NCI-H146 (cell line): ENCODE measurements at places on chromosomes 3 and 15.
A peak's percentile ranks its signal among the peaks of the same experiment; 100 is the strongest.

DNA sequence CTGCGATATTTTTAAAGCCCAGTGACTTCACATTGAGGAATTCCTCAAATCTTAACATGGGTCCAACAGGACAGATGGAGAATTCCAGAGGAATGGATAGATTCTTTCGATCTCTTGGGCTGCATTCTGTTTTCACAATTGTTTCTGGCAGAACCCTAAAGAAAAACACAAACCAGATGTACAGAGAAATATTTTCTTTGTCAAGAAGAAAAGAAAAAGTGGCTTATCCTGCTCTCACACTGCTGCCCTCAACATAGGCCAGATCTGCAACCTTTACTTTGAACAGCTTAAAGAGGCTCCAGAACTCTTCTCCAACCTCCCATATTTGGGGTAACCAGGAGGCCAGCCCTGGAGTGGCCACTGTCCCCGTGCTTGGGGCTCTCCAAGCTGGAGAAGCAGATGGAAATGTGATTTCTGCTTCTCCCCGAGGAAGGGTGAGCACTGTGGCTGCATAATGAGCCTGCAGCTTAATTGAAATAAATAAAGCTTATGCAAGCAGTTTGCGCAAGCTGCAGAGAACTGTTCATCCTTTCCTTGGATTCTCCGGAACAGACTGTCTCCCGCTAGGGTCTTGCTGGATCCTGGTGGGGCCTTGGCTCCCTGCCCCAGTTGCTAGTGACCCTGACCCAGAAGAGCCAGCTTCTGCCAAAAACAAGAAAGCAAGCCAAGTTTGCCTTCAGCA, 453.2 kb upstream of the PROK2 start:
- no peak for DNase-seq

DNA sequence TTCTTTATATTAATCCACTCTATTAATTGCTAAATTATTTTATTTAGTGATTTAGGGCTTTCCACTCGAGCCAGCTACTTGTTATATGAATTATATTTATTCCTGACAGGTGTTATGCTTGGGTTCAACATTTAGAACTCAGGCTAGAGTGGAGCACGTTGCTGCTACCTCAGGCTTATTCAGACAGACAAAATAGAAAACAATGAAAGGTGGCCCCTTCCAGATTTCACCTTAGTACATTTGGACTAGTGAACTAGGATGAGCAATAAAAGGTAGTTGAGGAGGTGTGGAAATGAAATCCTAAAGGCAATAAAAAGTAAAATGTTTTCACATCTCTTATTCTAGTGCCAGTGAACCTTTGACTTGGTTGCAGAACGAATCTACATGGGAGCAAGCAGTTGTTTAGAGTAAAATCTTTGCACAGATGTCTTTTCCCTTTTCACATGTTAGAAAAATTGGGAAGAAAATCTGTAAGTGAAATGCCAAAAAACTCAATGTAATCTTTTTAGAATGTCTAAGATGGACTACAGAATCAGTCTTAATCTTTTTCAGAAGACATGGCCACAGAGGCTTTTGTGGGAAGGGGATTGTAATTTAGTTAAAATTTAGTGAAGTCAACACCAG, 63.8 kb downstream of the AKAP13 start:
- DNase-seq: no peak

DNA sequence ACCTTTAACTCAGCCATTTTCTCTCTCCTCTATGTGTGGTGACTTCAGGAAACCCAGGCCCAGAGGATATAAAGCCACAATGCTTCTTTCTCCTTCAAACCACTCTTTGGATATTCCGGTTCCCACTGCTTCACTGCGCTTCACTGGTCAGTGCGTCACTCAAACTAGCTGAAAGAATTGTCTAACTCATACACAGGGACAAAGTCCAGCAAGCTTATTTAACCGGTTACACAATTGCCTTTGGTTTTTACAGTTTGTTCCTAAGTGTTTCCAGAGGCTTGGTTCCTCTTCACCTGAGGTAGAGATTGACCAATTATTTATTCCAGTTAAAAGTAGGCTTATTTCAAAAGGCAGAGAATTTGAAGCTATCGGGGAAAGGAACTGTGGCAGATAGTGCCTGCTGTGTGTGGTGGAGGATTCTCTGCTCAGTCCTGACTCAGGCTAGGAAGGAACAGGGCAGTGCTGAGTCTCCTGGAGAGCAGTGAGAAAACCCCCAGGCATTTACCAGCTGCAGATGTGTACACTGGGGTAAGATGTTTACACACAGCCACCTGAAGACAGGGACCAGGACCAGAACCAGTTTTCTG, at the start of gene HGD:
Gene HGD (minus strand): TSS at position 145 of the 587 bp plus-strand sequence. CDS start 128 bp downstream, at position 17.
- DNase-seq: no peak

- no peak for DNase-seq
These were observed 569.0 kb downstream of the NTRK3 start for GRCh38 chr15:87687523-87687870.

GRCh38 chr15:81939604-81940440, 106.0 kb downstream of the MEX3B start:
- peak; percentile 40 for DNase-seq

DNA sequence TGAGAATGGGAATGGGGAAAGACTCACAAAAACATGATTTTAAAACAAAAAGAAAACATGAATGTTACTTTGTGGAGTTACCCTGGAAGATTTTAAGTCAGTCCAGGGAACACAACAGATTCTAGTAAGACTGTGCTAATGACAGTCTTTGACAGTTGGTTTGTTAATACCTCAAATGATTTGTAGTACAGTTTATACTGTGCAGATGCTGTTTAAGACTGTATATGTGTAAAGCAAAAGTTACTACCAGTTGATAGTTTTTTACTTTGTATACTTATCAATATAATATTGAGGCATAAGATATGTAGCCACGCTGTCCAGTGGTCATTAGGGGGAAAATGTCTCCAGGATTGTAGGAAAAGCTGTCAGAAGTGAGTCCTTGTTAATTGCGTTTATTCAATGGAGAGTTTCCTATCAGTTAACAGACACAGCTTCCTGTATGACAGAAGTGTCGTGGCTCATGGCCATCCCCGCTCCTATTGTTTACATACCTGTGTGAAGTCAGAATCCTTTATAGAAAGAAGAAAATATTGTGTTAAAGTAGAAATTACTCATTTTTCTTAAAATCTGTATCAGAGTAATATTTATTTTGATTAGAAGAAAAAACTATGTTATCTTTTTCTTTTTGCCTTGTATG, 36.0 kb downstream of the NKIRAS1 start:
- peak; percentile 8 for DNase-seq

- DNase-seq: no peak
These were observed 135.2 kb downstream of the RYR3 start for GRCh38 chr15:33445984-33446383.

- no peak for DNase-seq
These were observed 5.8 kb upstream of the DUT start for GRCh38 chr15:48325400-48325799.

GRCh38 chr3:112351823-112352222, 18.9 kb downstream of the CD200 start:
- no peak for DNase-seq

- no peak for DNase-seq
These were observed 47.9 kb upstream of the DCLK3 start for GRCh38 chr3:36812240-36812639.

DNA sequence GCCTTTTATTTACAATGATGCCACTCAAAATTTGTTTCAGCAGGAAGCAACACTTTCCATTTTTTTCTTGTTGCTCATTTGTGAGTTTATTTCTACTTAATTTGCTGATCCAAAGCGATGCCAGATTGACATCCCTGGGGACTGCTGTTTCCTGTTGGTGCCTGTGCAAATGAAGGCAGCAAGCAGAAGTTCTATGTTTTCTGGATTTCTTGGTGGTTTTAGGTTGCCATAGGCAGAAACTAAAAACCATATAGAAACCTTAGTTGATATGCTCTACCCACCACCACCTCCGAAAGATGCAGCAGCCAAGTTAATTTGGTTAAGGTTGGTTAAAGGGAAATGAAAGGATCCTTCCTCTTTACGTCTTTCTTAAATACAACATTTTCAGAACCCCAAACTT, 356.2 kb downstream of the RBMS3 start:
- no peak for DNase-seq

GRCh38 chr3:123660141-123660675, 75.4 kb upstream of the HACD2 start:
- DNase-seq: no peak

DNA sequence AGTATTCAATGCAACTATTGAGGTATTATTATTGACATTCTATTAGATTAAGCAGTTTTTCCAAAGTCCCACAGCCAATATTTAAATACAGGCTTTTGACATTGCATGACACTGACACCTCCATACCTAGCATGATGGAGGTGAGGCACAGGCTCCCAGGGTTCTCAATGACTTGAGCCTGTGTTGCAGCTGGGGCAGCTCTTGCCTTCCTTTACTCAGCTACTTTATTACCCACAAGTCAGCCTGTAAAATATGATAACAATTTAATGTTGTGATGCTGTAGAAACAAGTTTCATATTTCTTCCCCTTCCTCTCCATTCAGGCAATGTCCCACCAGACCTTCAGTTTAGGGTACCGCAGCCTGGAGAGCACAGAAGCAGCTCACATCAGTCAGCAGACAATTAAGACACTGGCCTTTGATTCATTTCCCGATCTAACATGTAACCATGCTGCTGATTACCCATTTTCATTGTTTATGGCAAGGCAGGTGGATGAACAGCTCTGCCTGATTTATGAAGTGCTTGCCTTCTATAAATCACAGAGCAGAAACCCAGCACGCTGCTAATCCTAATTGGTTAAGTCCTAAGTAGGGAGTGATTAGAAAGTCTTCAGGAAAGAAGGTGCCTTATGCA, 826.1 kb downstream of the AGBL1 start:
- DNase-seq: no peak

DNA sequence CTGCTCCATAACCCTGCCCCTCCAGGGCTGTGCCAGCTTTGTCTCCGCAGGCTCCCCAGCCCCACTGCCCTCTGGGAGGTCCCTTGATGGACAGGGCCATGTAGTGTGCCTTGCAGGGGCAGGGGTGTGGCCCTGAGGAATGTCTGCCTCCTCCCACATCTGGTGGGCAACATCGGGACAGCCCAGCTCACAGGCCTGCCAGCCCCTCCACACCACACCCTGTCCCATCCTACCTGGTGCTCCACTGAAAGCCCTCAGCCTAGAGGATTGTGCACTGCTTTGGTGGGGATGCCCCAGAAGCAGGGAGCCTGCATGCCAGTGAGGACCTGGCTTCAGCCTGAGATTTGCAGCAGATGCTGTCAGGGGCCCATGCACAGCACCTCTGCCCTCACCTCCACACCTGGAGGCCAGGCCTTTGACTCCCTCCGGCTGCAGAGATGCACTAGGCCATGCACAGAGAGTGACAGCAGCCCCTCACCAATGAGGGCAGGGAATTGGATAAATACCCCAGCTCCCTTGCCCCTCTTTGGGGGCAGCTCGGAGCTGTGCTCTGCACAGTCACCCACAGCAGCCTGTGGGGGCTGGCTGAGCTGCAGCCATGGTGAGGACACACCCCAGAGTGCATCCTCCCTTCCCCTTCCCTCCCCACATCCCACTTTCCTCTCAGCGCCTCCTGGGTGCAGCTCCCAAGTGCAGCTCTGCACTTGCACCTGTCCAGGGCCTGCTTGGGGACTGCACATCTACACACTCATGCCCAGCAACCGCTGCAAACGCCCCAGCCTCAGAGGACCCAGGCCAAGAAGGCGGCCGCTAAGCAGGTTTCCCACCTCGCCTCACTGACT, 2.7 kb downstream of the C3orf22 start:
- DNase-seq: no peak

DNA sequence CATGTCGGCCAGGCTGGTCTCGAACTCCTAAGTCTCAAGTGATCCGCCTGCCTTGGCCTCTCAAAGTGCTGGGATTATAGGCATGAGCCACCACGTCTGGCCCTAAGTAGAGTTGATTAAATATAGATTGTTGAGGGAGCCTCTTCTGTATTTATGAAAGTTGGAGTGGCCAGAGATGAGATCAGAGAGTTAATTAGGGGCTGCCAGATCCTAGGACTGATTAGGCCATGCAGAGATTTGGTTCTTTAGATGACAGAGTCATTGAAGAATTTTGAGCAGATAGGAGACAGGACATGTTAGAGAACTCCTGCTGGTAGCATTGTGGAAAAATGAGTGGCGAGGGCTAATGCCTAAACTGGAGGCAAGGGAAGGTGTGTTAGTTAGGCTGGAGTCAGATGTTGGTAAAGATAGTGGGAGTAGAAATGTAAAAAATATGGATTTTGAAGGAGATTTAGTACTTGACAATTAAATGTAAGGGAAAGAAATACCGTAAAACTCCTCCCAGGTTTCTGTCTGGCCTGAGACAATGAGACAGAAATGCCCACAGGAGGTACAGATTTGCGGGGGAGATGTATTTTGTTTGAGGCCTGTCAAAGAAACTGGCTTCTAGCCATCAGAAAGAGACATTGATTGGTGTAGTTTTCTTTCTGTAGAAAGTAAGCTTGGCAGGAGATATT, 23.4 kb downstream of the SACM1L start:
- DNase-seq: no peak

DNA sequence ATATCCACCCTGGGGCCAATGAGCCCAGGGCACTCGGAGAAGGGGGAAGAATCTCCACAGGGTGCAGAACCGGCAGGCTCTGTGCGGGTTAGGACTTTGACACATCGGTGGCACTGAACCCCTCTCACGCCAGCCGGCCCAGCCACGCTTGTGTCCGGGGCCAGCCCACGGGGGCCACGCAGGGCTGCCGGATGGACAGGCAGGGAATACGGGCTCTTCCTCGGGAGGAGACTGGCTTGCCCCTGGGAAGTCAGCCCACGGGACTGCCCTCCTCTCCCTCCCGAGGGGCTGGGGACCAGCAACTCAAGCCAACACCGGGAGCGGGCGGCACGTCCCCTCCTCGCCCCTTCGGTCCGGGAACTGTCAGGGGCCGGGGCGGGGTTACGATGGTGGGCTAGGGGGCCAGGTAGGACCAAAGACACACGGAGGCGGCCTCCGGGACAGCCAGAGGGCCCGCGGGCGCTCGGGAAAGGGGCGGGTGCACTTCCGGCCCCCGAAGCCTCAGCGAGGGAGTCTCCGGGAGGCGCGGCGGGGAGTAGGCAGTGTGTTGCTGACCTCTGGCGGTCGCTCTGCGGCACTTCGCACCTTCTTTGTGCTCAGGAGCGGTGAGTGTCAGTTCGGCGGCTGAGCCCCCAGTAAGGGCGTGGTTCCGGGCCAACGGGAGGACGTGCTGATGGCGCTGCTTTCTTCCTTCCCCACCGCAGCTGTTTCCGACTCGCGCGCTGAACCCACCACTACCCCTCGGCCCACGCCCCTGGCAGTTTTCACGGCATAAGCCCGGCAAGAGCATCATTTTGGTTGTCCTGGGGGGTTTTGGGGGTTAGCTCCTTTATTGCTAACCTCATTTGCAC, 5.1 kb upstream of the CYP8B1 start:
- peak; percentile 77 for DNase-seq

DNA sequence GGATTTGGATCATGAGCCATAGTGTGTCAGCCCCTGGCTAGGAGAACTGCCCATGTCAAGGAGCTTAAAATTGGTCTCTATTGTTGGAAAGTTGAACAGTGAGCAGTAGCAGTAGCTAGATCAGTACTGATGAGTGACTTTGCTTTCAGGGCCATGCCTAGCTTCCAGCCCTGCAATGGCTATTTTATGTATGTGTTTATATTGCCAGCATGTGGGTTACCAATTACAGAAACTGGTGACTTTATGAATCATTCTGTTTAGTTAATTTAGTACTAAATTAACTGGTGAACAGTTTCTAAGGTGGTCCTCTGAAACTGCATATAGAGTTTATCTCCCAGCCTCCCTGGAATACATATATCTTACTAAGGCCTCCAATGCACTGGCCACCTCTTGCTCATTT, 908.1 kb upstream of the ALCAM start:
- no peak for DNase-seq
